Activated T-helper 1 cell treated with anti-CD3 and anti-CD28 coated beads, Interleukin-12 subunit alpha, Interleukin-12 subunit beta, Interleukin-2, Interleukin-4 antibody, amounts not matched to agents 30 ng/mL and 10 ng/mL and 1 ng/mL, durations not matched to agents 14 hours and 24 hours and 36 hours (primary cell): ENCODE measurements at places on chromosomes 13 and 19.
A peak's percentile ranks its signal among the peaks of the same experiment; 100 is the strongest.

DNA sequence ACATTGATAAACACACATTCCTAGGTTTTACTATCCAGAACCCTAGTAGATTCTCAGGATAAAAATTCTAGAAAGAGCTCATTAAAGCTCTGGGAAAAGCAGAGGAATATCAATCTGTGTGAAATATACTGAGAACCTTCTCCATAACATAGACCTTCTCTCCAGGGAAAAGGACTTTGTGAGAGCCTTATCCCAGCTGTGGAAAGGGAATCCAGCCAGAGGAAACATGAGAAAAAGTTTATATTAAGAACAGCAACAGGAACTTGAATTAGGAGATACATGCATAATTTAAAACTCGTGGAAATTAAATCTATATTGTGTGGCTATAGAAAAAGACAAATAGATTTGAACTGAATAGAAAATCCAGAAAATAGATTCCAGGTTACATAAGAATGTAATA is 1639.9 kb downstream of the EFNB2 start:
- no peak for DNase-seq

DNA sequence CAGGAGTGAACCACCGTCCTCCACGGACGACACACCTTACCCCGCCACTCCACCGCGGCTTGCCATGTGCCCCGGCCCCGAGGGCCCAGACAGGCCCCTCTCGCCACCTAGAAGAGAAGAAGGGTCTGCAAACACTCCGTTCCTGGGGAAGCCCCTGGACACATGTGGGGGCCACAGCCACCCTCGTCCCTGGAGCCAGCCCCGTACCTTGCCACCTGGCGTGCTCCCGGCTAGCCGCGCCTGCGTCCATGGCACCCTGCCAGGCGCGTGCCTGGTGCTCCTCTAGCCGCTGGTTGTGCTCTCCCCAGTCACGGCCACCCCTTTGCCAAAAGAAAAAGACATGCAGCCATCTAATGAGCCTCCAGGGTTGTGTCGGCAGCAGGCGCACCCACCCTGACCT is 19.9 kb upstream of the TINCR start:
- no peak for DNase-seq

DNA sequence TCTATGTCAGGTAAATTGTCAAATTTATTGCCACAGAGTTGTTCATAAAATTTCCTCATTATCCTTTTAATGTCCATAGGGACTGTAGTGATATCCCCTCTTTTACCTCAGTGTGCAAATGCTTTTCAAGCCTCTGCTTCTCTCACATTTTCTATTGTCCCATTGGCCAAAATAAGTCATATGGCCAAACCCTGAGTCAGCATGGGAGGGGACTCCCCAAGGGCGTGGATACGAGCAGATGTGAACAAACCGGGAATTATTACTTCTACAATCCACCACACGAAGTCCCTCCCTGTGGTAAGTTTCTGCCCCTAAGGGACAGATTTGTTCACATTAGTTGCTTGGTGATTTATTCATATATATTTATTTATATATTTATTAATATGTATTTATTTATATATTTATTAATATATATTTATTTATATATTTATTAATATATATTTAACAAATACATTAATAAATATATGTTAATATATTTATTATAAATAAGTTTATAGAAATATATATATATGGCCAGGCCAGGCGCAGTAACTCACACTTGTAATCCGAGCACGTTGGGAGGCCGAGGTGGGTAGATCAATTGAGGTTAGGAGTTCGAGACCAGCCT is 20.1 kb upstream of the CAMSAP3 start:
- no peak for DNase-seq

DNA sequence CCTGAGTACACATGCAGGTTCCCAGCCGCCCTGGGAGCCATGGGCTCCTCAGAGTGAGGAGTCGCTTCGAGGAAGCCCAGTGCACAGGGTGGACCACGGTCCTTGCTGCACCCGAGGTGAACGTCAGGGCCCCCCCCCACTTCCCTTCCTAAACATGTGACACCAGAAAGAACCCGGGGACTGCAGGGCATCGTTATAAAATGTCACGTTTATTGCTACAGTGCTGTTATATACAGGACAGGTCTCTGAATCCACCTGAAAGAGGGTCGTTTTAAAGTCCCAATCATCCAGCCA is 3.8 kb upstream of the UQCR11 start:
- no peak for DNase-seq

DNA sequence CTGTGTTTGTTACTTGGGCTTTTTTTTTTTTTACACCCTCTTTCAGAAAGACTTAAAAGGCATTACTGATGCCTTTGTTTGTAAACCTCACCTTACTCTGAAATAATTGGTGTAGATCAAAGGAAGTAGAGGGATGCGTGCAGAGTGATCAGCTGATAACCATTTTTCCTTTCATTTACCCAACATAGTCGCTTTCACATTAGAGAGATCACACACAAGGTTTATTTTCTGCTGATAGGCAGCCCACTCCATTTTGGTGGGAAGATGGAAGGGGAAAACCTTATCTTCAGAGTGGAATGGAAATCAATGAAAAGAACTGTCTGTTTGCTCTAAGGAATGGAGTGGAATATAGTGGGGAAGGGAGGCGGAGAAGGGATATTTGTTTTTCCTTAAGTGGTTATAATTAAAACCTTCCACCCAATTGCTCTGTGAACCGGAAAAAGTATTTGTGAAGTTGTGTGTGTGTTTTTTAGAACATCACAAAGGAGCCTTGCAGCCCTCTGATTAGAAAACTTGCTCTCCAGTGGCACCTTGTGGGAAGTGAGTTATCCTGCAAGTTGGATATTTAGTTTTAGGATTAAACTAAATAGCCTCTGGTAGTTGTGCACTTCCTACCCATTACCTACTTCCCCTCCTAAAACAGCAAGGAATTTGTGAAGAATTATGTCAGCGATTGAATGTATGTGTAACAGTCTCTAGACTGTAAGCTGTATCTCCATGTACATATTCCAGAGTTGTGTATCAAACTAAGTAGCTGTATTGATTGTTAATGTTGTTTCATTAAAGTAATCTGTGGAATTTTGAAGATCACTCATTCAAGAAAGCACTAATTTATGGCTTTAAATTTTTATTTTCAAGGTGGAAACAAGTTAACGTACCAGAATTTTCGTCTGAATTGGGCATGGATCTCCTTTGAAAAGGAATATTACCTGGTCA is 76.8 kb downstream of the FREM2 start:
- DNase-seq, result no peak

GRCh38 chr13:75135325-75135825 is 346.6 kb downstream of the TBC1D4 start:
- DNase-seq, result no peak

DNA sequence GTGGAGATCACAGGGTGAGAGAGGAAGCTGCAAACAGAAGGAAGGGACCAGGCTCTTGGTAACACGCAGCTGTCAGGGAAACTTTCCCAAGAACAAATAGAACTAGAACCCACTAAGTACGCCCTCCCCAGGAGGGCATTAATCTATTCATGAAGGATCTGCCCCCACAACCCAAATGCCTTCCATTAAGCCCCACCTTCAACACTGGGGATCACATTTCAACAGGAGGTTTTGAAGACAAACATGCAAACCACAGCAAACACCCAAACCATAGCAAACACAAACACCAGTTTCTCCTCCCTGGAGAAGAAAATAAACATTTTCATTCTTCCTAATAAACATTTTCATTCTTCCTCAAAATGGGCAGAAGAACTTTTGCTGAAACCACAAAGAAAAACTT is 329.6 kb downstream of the EFNB2 start:
- no peak for DNase-seq

- no peak for DNase-seq
Measured at GRCh38 chr19:49889038-49889686, 7.5 kb downstream of the IL4I1 start.

DNA sequence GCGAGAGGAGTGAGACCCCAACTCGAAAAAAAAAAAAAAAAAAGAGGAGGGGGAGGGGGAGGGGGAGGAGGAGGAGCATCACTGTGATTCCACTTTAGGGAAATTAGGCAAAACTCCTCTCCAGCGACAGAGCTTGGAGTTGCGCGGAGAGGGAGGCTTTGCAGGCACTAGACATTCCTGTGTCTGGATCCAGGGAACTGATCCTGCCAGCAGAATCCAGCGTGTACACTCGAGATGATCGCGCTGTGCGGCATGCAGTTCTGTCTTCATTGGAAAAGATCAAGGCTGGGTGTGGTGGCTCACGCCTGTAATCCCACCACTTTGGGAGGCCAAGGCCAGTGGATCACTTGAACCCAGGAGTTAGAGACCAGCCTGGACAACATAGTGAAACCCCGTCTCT is 29.6 kb upstream of the KLF2 start:
- no peak for DNase-seq

- no peak for DNase-seq
Measured at GRCh38 chr13:33280923-33281322, 4.6 kb downstream of the STARD13 start.

DNA sequence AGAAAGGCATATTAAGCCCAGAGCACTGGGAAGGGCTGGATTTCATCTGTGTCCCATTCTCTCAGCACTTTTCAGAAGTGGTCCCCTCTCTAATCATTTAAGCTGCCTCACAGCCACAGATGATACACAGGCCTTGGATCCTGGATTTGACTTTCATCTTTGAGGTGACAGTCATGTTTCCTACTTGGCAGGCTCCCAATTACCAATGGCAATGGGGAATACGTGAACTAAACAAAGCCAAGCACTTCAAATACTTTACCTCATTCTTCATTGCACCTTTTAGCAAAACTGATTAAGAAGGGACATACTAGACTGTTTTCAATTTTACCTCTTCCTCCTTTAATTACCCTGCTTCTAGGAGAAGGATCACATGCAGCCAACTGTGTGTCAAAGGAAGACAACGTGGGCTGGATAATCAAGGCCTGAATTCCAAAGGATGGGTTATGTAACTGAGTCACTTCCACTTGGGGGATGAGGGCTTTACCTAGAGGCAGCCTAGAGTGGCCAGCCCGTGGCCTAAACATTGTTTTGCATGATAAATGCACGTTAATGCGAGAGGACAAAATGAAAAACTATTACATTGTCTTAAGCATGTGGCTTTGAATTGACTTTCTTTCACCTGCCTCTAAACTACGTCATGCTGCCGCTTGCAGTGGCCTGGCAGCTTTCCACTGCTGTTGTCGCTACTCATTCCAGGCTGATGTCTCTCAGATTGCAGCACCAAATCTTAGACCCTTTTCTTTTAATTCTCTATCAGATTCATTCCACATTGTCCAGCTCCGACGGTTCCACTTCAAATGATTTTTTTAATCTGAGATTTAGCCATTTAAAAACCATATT is 95.0 kb downstream of the KCTD12 start:
- DNase-seq, result no peak

DNA sequence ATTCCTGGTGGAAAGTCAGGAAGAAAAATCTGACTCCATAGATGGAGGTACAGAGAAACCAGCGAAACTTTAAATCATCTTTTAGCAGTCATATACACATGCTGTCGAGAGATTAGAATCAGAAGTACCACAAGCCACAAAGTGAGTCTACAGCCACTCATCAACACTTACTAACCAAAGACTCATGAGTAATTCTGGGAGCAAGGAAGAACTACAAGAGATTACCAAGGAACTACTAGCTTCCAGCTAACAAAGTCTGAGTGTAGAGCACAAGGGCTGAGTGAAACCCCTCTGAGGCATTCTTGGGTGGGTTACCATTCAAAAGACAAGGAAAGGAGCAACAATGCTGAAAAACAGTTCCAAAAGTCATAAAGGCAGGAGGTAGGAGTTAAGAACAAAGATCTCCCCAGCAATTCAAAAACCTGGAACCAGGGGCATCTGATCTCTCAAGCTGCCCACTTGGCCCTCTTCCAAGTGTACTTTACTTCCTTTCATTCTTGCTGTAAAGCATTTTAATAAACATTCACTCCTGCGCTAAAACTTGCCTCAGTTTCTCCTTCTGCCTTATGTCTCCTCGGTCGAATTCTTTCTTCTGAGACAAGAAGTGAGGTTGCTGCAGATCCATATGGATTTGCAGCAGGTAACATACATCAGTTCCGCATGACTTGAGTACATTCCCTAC is 13.0 kb downstream of the RBM26 start:
- peak; percentile 29 for DNase-seq

GRCh38 chr13:101305981-101306411 is 110.3 kb downstream of the NALCN start:
- no peak for DNase-seq

DNA sequence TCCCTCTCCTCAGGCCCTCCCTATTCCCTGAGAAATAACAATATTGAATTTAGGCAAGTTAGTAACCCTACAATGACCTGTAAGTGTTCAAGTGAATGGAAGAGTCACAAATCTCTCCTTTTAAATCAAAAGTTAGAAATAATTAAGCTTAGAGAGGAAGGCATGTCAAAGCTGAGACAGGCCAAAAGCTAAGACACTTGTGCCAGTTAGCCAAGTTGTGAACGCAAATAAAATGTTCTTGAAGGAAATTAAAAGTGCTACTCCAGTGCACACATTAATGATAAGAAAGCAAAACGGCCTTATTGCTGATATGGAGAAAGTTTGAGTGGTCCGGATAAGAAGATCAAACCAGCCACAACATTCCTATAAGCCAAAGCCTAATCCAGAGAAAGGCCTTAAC is 120.9 kb downstream of the RBM26 start:
- no peak for DNase-seq

- no peak for DNase-seq
Measured at GRCh38 chr13:70585109-70585508, 476.9 kb upstream of the KLHL1 start.

DNA sequence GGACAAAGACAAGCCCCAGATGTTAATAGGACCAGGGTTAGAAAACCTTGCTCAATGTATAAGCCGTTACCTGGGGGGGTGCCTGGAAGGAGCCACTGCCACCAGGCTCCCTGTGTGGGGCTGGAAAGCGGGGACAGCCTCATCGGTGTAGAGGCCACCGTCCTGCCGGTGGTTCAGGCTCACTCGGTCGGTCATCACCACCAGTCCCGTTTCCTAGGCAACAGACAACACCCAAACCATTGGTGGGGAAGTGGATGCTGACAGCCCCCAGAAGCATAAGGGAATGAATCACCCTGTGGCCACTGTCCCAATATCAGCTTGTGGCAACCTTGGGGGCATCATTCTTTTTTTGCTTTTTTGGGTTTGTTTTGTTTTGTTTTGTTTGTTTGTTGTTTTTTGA is 55.8 kb downstream of the CPAMD8 start:
- DNase-seq, result no peak

DNA sequence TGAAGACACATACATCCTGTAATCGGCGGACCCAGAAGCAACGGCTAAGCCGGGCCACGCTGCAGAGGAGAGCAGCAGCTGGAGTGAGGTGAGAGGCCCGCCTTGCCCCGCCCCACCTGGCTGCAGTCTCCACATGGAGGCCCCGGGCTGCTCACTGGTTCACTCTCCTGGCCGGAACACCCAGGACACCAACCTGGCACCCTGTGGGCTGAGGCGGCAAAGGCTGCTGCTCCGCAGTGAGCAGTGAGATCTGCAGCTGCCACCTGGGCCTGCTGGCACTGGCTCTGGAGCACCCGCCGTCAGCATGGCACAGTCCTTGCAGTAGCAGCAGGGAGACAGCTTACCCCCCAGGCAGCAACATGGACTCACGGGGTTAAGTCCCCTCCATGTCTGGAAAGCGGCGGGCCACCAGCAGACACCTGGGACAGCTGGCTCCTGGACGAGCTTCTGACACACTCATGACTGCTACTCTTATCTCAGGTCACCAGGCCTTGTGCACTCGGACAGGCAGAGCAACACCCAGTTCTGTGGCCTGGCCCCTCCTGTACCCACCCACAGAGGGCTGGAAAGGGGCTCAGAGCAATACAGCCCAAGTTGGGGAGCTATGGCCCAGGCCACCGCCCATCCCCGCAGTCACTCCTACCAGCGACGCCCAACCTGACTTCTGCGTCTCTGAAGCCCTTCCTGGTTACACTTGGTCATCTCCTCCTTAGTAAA is 13.2 kb upstream of the KPTN start:
- DNase-seq, result no peak

- no peak for DNase-seq
Measured at GRCh38 chr13:49042476-49042875, 66.8 kb downstream of the FNDC3A start.
